ENCODE measurements at places on chromosomes 12 and 14. TPM values are rescaled to one million over a fixed set of nuclear protein-coding genes. Genes with fewer than 3 reads are reported as not detected.

GRCh38 chr12:9706086-9706685, 26.7 kb downstream of the CLECL1 start:
- DNase-seq, result no peak

DNA sequence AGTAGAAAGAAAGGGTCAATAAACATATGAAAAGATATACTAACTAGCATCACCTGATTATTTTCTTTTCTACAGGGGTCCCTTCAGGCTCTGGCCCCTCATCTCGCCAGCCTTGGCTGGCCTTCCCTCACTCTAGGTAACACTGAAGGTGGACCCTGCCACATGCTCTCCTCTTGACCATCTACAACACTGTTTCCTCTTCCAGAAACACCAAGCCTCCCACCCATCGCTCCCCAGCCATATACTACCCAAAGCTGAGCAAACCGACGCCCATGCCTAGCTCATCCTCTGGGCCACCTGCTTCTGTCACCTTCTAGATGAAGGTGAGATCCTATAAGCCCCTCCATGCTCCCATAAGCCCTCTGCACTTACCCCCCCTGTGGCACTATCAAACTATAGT, 14.8 kb downstream of the ANAPC5 start:
- no peak for DNase-seq

DNA sequence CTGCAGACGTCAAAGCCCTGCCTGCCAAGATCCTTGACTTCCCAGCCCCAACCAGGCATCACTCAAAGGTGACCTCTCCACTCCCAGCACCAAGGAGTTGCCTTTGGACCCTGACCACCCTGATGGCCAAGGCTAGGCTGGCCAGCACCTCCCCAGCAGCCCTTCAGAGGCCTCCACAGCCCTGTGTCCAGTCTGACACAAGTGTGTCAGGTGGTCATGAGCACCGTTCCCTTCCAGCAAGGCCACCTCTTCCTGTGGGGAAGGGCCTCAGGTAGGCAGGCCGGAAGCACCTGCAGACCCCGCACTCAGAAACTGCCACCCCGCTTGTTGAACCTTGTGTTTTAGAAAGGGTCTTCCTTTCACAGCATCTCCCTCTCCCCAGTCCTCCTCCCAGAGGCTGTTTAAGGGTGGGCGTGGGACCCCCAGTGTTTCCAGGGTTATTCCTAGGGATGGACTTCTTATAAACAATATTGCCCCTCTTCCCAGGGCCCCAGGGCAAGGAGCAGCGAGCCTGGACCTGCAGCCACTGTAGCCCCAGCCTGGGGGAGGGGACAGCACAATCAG, 13.2 kb upstream of the INF2 start:
- DNase-seq, result no peak

DNA sequence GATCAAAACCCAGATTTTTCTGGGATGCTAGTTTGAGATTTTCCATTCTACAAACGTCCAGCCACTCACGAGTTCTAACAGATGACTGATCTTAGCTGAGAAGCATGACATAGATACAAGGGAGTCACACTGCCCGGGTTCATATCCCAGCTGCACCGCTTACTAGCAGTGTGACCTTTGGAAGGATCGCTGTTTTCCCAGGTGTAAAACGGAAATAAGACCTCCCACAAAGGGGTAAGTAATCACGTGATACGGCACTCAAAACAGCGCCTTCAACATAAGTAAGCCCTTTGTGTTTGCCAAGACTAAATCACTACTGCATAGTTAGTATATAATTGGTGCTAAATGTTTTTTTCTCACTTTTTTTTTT, 624 bp upstream of the PWP1 start:
- DNase-seq, result peak; percentile 22

- no peak for DNase-seq
These were observed 52.9 kb downstream of the TECPR2 start for GRCh38 chr14:102415671-102416070.

- DNase-seq, result no peak
These were observed 63.2 kb downstream of the PLEKHG3 start for GRCh38 chr14:64767215-64767964.

DNA sequence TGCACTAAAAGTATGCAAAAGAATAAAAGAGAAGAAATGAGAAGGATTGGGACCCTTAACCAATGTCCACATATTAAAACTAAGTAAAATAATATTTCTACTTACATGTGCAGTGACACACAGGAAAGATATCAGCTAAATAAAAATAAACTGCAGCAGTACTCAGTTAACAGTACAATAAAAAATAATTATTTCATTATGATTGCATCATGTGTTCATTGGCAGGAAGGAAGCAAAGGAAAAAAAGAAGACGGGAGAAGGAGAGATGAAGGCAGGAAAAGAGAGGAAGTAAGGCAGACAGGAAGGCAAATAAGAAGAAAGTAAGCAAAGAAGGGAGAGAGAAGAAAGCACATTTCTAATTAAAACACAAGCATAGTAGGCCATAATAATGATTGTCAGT, 33.0 kb downstream of the RASSF9 start:
- DNase-seq, result no peak

- DNase-seq, result no peak
These were observed 368.4 kb upstream of the E2F7 start for GRCh38 chr12:77433799-77434198.

The KLRK1 gene
- total RNA-seq, result not detected

The ETFBKMT gene
- 2.2 TPM for total RNA-seq

GRCh38 chr14:74309125-74310022, 6.6 kb upstream of the ABCD4 start:
- DNase-seq, result no peak

GRCh38 chr14:22545842-22546721, 42.9 kb downstream of the DAD1 start:
- DNase-seq, result no peak

DNA sequence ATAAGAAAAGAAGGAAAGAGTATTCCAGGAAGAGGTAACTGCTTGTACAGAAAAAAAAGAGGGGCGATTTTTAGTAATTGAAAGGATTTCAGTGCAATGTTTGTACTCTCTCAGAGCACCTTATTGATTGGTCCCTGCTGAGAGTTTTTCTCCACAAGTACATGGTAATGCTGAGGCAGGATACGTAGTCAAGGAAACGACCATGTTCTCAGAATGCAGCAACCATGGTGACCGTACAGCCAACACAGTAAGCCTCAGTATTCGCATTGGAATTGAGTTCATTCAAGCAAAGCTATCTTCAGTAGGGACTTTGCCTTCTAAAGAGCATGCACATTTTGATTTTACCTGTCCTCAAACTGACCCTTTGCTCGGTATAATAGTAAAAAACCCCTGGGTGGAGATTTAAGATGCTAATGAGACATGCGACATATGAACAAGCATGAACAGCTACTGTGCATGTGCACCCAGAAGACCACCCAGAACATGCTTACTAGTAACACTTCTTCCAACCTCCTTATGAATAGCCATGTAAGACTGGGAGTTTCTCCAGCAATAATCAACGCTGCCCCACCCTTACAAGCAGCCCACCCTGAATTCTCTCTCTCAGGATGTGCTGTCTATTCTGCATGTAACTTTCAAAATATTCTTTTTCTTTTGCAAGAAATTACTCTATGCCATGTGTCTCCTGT, 6.2 kb upstream of the SLC41A2 start:
- DNase-seq, result no peak

- DNase-seq, result no peak
These were observed 959.4 kb upstream of the TMEM132C start for GRCh38 chr12:127307528-127307927.

GRCh38 chr14:61350427-61351270, 29.3 kb downstream of the PRKCH start:
- no peak for DNase-seq

The CLEC4A gene
- 0.47 TPM for total RNA-seq

The KRT78 gene
- 0.69 TPM for total RNA-seq

The LTA4H gene
- total RNA-seq, result 105 TPM

DNA sequence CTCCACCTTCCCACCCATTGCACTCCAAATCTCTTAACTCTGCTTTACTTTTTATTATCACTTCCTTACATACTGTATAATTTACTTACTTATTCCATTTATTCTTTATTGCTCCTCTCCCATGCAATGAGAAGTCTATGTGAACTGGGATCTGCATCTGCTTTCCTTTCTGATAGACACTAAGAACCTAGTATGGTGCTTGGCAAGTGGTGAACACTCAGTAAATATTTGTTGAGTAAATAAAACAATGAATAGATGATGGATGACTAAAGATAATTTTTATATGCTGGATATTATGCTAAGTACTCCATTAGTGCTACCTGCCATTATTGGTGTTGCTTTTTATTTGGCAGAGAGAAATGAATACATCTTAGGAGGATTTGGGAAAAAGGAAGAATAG, 151.0 kb downstream of the TPH2 start:
- no peak for DNase-seq

DNA sequence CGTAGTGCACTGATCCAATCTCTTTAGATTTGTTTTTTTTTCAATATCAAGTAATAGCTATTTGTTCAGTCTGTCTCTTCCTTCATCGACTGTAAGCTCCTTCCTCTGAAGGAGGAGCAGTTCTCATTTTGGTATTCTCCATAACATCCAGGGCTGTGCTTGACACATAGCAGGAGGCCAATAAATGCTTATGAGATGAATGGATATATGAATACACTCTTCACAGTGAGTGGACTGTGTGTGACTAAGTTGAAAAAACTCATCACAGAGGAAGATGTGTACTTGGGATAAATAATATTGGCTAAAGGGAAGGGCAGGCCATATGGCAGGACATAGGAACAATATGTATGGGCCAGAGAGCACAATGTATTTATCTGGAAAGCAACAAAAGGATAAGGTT, 205.3 kb upstream of the PRICKLE1 start:
- DNase-seq, result no peak

The GDF3 gene
- total RNA-seq, result not detected

The ATXN2 gene
- 123 TPM for total RNA-seq

- no peak for DNase-seq
These were observed 325.2 kb downstream of the PCNX1 start for GRCh38 chr14:71232506-71232905.

- DNase-seq, result no peak
These were observed 6.3 kb downstream of the B4GALNT3 start for GRCh38 chr12:466039-466438.

- DNase-seq, result no peak
These were observed 188.9 kb upstream of the FOXG1 start for GRCh38 chr14:28577711-28578131.

DNA sequence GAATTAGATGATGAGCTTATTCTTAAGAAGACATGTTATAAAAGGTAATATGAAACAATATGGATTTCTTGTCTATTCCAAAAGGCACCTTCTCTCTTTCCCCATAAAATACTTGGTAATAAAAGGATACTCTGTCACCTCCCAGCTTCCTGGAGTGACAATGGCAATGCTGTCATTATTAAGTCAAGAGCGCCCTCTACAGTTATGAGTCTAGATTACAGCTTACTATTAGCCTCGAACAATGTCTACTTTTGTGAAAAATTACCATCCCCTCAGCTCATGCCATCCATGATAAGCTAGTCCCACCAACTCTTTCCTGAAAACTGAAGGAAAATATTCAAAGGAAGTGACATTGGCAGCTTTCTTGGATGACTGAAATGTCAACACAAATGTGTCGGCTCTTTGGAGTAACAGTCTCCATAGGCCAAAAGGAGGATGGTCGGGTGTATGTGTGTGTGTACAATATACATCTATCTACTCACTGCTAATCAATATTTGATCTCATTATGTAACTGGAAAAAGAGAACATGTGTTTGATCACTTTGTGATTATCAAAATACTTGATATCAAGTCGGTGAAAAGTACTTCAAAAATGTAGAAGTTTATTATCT, 48.7 kb upstream of the CDKN3 start:
- DNase-seq, result peak; percentile 46

The SDR9C7 gene
- not detected for total RNA-seq

DNA sequence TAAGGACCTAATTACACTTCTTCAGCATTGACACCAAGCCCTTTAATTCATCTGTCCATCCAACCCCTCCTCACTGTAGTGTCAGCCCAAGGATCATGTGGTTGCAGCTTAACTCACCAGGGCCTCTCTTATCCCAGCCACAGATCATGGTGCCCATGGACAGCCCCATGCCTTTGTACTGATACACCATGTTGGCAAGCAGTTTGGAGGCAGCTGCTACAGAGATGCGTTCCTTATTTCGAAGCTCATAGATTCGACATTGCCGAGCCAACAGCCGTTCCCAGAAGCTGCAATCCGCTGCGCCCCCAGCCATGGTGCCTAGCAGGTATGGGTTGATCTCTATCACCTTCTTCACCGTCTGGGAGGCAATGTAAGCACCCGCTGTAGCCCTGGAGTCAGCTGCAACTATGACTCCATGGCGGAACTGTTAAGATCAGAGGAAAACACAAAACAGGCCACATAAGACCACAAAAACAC, 1.4 kb downstream of the PSMB5 start:
- no peak for DNase-seq

DNA sequence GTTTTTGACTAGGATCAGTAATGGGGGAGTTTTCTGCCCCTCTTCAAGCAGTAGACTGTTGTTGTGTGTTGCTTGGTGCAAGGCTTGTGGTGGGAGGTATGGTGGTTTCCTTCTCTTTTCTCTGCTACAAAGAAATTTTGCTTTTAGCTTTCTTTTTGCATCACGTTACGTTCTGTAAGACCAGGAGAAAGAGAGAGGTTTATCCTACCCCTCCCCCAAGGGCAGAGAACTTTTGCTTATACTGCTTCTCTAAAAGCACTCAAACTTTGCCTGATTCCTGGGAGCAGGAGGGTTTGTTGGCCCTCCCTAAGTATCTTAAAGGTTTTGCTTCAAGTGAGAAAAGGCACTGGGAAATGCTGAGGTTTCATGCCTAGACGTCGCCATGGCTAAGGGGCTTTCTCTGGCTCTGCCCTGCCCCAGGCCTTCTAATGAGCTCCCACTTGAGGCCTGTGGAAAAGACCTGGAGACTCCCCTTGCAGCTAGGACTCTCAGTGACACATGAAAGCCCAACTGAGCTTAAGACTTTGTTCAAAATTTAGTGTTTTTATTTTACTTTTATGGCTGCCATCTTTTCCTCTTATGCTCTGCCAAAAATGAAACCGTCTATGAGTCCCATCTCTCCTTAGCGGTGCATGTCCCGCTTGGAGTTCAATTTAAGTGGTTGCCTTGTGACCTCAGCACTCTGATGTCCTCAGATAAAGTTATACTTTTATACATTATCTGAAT, 49.2 kb downstream of the EIF2S3B start:
- no peak for DNase-seq

- DNase-seq, result no peak
These were observed 216.7 kb downstream of the MED13L start for GRCh38 chr12:116060764-116061163.

DNA sequence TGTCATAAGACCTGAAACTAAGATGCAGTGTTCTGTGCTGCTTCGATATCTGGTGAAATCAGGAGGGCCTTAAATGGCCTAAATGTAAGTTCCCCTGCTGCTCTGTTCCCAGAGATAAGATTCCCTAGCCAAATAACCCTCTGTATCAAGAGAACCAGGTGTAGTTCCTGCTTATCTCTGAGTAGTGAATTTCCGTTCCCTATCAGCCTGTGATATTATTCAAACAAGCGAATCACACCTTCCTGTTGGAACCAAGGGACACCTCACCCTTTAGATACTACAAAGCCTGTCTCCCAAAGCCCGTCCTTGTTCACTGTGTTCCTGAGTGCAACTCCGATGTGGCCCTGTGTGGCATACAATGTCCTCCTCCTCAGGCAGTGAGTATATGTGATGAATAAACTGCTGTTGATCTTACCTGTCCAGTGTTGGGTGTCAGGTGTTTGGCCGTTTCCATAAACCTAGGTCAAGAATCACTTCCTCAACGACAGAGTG, 52.2 kb upstream of the COCH start:
- no peak for DNase-seq

GRCh38 chr14:93987815-93988476, 9.2 kb upstream of the CCDC197 start:
- DNase-seq, result no peak

GRCh38 chr14:74697011-74697410, 15.9 kb downstream of the AREL1 start:
- no peak for DNase-seq

GRCh38 chr14:89241934-89242651, 174.9 kb downstream of the FOXN3 start:
- DNase-seq, result no peak

Data from Calu3 (cell line).